Activated T-cell treated with anti-CD3 and anti-CD28 coated beads, Interleukin-2, amount 50 U/mL, for 4 hours (primary cell): ENCODE measurements at places on chromosomes 5 and 9. TPM values are rescaled to one million over a fixed set of nuclear protein-coding genes. Genes with fewer than 3 reads are reported as not detected.

The FOXE1 gene
- total RNA-seq: not detected

The PCDHGA4 gene
- 0.08 TPM for total RNA-seq

The LRRC26 gene
- not detected for total RNA-seq

The AK3 gene
- 21.3 TPM for total RNA-seq

The ALG2 gene
- 23.6 TPM for total RNA-seq

The CDH6 gene
- not detected for total RNA-seq

The NUTM2F gene
- not detected for total RNA-seq

The IL3 gene
- total RNA-seq: 152 TPM

The LEAP2 gene
- total RNA-seq: 1.9 TPM

The EFNA5 gene
- total RNA-seq: 0.24 TPM

The NR5A1 gene
- total RNA-seq: 0.08 TPM

The SPINK13 gene
- not detected for total RNA-seq

The EMB gene
- 61.6 TPM for total RNA-seq

The SH2D3C gene
- total RNA-seq: 5.9 TPM

The ZNF367 gene
- total RNA-seq: 34.6 TPM

The GABRA6 gene
- total RNA-seq: not detected

The HAVCR2 gene
- 8.9 TPM for total RNA-seq

The SPATA31C1 gene
- not detected for total RNA-seq

The ADAMTS12 gene
- total RNA-seq: 0.03 TPM

The SPAG8 gene
- 0.27 TPM for total RNA-seq

The ARSI gene
- not detected for total RNA-seq

The BHMT2 gene
- not detected for total RNA-seq

The DNAI1 gene
- not detected for total RNA-seq

The PCDHB6 gene
- total RNA-seq: not detected

The SGCD gene
- total RNA-seq: not detected

The KLHL9 gene
- total RNA-seq: 13.5 TPM

The MTREX gene
- total RNA-seq: 115 TPM

The POLR3G gene
- total RNA-seq: 17.9 TPM

The AGXT2 gene
- total RNA-seq: not detected

The HOMER1 gene
- total RNA-seq: 14.9 TPM

The PCDHA11 gene
- total RNA-seq: not detected

The TMEM171 gene
- not detected for total RNA-seq

The PCDHGB7 gene
- not detected for total RNA-seq

The ELOVL7 gene
- 0.24 TPM for total RNA-seq

The PRELID2 gene
- total RNA-seq: 1.0 TPM

The PTGER4 gene
- total RNA-seq: 115 TPM
